Body of pancreas (tissue), 4 donors: ENCODE measurements at places on chromosomes 5 and 9. TPM values are rescaled to one million over a fixed set of nuclear protein-coding genes. Genes with fewer than 3 reads are reported as not detected.

Gene ADAMTSL2
- 4.2 TPM for total RNA-seq

- no peak overlapping the region for H3K27ac ChIP-seq
- no peaks in the 10 kb centered on the region for H3K27me3 ChIP-seq
- DNase-seq = no peak
- no peak overlapping the region for H3K4me3 ChIP-seq
These were observed 2295.1 kb upstream of the WWC1 start for GRCh38 chr5:165996201-165996875.

GRCh38 chr9:90562229-90562628, 80.4 kb downstream of the DIRAS2 start:
- no peak overlapping the region for H3K4me3 ChIP-seq
- H3K27me3 ChIP-seq = no peaks in the 10 kb centered on the region
- H3K27ac ChIP-seq = no peak overlapping the region
- DNase-seq = no peak
- H3K4me1 ChIP-seq = no peaks in the 10 kb centered on the region

Gene GSN
- 328 TPM for total RNA-seq

Gene ANKRD18B
- total RNA-seq = not detected

GRCh38 chr9:114155995-114156656, 789 bp downstream of the COL27A1 start:
- peaks cover 26% of the 10 kb centered on the region for H3K4me1 ChIP-seq
- H3K27ac ChIP-seq = no peak overlapping the region
- no peaks in the 10 kb centered on the region for H3K27me3 ChIP-seq
- DNase-seq = peak; percentile 23
- peak overlapping the region; percentile 31 for H3K4me3 ChIP-seq

DNA sequence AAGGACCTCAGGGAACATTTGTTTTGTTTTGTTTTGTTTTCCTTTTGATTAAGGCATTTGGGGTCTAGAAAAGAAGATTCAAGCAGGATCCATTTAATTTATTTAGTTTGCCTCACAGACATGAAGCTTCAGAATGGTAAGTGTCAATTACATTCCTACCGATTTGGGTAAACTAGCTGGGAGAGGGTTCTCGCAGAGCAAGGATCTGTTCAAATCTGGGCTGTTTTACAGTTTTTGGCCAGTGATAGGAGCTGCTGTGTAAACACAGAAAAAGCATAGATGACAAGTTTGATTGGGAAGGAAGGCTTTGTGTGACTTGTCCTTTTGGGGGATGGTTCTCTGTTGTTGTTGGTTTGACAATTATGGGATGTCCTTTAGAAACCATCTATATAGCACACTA, 470.3 kb upstream of the WWC1 start:
- no peaks in the 10 kb centered on the region for H3K36me3 ChIP-seq

GRCh38 chr5:90293931-90294330, 115.6 kb downstream of the CETN3 start:
- H3K36me3 ChIP-seq = no peaks in the 10 kb centered on the region
- no peak overlapping the region for H3K27ac ChIP-seq
- no peaks in the 10 kb centered on the region for H3K27me3 ChIP-seq
- H3K4me3 ChIP-seq = no peak overlapping the region

- no peak overlapping the region for H3K27ac ChIP-seq
- no peaks in the 10 kb centered on the region for H3K4me1 ChIP-seq
- no peaks in the 10 kb centered on the region for H3K27me3 ChIP-seq
- no peak overlapping the region for H3K4me3 ChIP-seq
- DNase-seq = no peak
These were observed 74.6 kb downstream of the ACTL7B start for GRCh38 chr9:108780942-108781734.

Gene NDOR1
- 22.7 TPM for total RNA-seq
